Stimulated activated CD4-positive, alpha-beta T cell treated with anti-CD3 and anti-CD28 coated beads, Interleukin-12 subunit alpha, Interleukin-12 subunit beta, amount 100 ng/mL, for 4 hours (primary cell): ENCODE measurements at places on chromosomes 12 and 14.

DNA sequence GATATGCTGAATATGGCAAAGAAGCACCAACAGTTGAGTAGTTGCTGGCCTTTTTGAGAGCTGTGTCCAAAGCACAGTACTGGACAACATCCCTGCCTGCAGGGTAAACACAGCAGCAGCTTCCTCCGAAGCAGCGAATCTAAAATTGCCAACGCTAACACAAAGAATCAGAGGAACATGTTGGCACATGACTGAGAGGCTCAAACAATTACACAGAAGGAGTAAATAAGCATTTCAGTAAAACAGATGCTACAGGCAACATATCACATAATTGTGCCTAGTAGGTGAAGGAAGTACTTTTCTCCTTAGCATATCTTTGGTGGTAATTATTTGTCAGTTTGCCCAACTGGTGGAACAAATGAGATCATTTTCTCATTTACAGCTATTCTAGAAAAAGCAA lies 52.1 kb downstream of the KICS2 start:
- no peak for DNase-seq

DNA sequence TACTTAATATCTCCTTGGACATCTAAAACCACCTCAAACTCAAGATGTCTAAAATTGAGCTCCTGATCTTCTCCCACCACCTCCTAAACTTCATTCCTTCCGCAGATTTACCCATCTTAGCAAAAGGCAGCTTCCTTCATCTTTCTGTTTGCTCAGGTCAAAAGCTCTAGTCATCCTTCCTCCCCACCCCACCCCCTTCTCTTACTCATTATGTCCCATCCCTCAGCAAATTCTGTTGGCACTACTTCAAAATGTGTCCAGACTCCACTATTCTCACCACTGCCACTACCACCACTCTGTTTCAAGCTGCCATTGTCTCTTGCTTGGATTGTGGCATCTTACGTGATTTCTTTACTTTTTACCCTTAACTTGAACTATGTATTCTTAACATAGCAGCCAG lies 59.2 kb upstream of the ZDHHC17 start:
- DNase-seq: no peak

DNA sequence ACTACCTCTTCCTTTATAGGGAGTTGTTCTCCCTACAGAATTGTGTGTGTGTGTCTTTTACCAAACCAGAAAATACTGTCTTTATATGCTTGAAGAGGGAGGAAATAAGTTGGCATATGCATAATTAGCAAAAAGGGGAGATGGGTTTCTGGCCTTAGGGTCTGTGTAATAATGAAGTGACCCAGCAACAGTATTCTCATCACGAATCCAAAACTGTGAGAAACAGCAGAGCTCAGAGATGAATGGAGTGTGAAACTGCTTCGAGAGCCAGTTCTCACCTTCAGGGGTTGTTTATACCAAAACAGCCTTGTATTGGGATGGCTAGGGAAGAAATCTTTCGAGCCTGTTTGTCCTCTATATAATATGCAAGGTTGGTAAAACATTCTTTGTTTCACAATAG lies 227.5 kb downstream of the MON2 start:
- DNase-seq: no peak

- no peak for DNase-seq
Observed at GRCh38 chr12:2891240-2892053, 756 bp downstream of the TULP3 start.

DNA sequence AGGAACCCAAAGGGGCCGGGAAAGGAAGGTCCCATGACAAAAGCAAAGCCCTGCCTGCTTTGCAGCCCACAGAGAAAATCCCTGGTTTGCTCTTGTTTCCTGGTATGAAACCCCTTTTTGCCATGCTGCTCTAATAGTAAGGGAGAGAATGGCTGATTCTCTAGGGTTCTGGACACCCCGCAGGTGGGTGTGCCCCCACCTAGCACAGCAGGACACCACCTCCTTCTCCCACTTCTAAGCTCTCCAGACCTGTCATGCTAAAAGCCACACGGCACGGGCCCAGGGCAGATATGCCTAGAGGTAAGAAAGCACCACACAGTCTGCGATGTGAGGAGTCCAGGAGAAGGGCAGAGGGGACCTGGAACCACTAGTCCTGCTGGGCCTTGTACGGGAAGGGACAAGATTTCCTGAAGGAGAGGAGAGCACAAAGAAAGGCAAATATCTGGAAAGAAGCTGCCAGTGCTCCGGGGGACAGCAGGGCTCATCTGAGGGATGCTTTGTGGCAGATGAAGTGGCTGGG lies 113.3 kb downstream of the BCL11B start:
- no peak for DNase-seq

DNA sequence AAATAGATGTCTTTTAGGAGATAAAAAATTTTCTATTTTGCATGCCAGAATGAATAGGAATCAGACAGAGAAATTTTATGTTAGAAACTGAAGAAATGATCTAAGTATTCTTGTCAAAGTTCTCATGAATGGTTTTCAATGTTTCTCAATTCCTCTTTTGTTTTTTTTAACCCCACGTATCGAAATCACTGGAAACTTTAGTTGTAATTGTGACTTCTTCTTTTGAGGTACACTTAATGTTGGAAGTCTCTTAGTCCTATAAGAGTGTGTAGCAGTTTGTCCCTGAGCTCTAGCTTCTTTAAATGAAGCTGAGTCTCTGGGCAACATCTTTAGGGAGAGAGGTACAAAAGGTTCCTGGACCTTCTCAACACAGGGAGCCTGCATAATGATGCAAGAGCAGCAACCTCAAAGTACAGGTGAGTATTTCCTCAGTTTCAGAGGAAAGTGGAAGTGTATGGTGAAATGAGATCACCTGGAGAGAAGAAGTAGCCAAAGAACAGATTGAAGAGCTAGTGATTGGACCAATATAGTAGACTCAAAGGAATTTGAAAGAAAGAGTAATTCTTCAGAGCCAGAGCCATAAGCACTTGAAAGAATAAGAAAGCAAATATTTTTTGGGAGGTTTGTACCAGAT lies at the start of gene CLEC6A:
TSS of gene CLEC6A (plus strand) at position 236 of the 634 bp plus-strand sequence. CDS start at position 386, 150 bp downstream.
- DNase-seq: no peak

- no peak for DNase-seq
Observed at GRCh38 chr12:113063396-113064350, 7.1 kb downstream of the DTX1 start.

DNA sequence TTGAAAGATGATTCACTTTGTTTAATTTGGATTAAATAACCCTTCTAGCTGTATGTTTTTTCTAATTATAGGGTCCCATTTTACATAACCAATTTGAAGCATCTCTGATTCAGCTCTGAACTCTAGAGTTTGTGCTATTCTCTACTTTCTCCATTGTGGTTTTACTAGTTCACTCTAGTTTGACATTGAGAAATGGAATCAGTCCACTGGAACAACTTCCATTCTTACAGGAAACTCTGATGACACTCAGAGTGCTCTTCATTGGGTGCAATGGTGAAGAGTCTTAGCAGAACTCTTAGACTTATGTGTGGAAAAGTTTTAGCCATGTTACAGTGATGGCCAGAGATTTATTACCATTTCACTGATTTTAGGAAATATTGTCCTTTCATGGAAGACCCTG lies 140.7 kb downstream of the DYRK2 start:
- no peak for DNase-seq

- no peak for DNase-seq
Observed at GRCh38 chr14:60171690-60172089, 6.5 kb upstream of the DHRS7 start.

DNA sequence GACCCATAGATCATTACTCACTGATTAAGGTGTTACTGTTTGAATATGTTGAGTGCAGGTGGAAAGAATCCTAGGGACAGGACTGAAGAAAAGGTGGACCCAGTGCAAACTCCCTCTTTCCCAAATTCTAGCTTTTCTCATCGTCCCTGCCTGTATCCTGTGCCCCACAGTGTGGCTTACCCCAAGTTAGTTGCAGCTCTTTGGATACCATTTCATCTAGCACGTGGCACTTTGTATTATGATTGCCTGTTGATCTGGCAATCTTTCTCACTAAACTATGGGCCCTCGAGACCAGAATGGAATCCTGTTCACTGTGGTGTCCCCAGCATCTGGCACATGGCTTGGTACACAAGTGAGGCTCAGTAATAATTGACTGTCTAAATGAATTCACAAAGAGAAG lies 66.5 kb downstream of the ELK3 start:
- DNase-seq: no peak

GRCh38 chr14:97120611-97121031 lies 323.4 kb downstream of the VRK1 start:
- peak; percentile 29 for DNase-seq
